ENCODE measurements at places on chromosomes 11 and 22. TPM values are rescaled to one million over a fixed set of nuclear protein-coding genes. Genes with fewer than 3 reads are reported as not detected.

GRCh38 chr11:112822478-112823274, 138.5 kb upstream of the NCAM1 start:
- DNase-seq, result no peak

GRCh38 chr22:38872831-38873248, 824 bp upstream of the CBX6 start:
- no peak for DNase-seq

Gene CECR2
- 0.10 TPM for total RNA-seq

Gene PKDREJ
- not detected for total RNA-seq

Gene OR4P4
- not detected for total RNA-seq

Gene GAB4
- total RNA-seq, result 0.16 TPM

GRCh38 chr11:29511394-29511793, 505.4 kb downstream of the KCNA4 start:
- DNase-seq, result no peak

Gene SLC17A6
- not detected for total RNA-seq

- DNase-seq, result no peak
Measured at GRCh38 chr11:96207459-96208449, 135.2 kb downstream of the MAML2 start.

DNA sequence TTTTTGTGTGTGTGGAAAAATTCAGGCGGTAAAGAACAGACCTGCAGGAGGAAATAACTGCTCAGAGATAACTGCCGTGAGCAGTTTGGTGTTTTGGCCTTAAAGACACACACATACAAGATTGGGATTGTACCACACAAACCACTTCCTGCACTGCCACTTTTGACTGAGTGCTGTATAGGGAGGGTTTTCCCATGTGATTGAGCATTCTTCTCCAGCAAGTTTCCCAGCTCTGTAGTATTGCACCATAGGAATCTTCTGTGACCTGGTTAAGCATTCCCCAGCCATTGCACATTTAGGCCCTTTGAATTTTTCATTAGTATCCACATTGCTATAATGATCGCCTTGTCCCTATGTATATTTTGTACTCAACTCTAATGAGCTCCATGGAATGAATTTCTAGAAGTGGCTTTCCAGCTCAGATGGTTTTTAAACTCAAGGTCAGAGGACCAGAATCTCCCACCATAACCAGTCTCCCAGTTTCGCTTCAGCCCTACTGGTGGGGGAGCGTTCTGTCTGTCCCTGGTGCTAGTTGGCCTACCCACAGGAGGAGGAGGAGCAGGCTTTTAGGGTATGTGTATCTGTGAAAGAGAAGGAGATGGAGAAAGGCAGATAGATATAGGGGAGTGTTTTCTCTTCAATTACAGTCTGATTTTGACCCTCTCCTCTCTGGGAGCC, 9.3 kb downstream of the CD82 start:
- peak; percentile 58 for DNase-seq

GRCh38 chr22:47476231-47476630, 713.8 kb downstream of the TBC1D22A start:
- DNase-seq, result no peak

GRCh38 chr11:14339356-14339755, 19.6 kb downstream of the RRAS2 start:
- no peak for DNase-seq
